ENCODE measurements at places on chromosomes 3 and 15.
A peak's percentile ranks its signal among the peaks of the same experiment; 100 is the strongest.

- DNase-seq = no peak
These were observed 40.4 kb upstream of the CTNNB1 start for GRCh38 chr3:41158947-41159346.

GRCh38 chr3:179401561-179401960 lies 49.7 kb downstream of the GNB4 start:
- no peak for DNase-seq

DNA sequence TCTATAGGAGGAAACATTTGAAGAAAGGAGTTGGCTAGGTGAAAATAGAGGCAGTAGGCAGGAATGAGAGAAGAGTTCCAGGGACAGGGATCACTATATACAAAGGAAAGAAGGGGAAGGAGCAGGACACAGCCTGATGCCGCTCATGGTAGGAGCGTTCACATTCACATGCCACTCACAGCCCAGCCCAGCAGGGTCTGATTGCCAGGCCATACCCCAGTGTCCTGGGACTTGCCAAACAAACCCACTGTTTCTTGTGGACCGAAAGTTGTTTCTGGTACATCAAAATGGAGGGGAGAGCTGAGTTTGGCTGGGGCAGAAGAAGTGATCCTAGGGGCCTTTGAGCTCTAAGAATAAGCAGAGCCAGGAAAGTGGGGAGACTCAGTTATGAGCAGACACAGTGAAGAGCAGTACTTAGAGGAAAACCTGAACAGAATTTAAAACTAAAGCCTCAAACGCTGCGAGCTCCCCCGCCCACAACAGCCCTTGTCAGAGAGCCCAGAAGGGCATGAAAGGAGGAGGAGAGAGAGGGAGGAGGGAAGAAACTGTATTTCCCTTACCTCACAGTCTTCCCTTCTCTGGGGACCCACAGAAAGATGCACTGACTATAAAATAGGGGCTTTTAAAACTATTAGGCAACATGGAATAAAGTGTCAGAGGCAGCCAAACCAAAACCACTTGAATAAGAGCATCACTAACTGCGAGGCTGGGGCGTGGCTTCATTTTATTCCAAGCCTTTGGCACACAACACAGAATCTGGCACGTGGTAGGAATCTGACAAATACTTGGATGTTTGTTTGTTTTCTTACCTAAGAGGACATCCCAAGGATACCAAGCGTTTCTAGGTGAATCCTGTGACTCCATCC lies 129.0 kb downstream of the RPL22L1 start:
- no peak for DNase-seq

DNA sequence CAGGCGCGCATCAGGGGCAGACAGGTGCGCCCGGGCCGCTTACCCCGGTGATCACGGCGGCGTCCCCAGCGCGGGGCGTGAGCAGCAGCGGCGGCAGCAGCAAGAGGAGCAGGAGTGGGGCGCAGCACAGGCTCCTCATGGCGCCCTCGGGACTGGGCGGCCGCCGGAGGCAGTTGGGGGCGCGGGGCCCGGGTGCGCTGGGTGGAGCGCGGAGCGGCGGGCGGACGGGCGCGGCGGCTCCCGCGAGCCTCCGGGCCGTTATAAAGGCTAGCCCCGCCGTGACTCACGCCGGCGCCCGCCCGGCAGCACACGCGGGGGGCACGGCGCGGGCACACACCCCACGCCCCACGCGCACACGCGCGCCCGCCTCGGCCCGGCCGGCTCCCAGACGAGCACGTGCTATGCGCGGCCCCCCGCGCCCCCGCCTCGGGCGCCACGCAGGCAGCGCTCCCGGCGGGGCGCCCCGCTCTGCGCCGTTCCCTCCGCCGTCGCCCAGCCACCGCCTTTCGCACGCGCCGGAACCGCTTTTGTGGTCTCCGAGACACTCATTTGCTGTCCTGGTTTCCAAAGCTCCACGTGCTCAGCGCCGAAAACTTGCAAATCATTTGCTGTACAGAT lies at the start of gene PROK2:
Gene PROK2, minus strand, starts transcription at position 235 of the 618 bp plus-strand sequence. Its CDS starts 96 bp downstream, at position 139.
- peak; percentile 5 for DNase-seq

DNA sequence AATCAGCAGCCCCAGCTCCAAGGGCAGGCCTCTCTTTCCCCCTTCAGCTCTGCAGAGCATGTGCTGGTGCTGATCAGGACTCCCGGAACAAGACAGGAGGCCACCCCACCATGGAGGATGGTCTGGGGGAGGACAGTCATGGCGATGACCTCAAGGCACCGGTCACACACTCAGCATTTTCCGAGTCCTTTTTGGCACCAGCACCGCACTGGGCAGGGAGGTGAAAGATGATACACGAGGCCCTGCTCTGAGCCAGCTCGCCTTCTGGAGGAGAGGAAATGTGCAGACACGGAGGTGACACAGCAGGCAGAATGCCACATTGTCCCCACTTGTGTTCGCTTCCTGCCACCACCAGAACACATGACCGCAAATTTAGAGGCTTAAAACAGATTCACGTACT lies 61.8 kb upstream of the SEC61A1 start:
- DNase-seq = no peak

DNA sequence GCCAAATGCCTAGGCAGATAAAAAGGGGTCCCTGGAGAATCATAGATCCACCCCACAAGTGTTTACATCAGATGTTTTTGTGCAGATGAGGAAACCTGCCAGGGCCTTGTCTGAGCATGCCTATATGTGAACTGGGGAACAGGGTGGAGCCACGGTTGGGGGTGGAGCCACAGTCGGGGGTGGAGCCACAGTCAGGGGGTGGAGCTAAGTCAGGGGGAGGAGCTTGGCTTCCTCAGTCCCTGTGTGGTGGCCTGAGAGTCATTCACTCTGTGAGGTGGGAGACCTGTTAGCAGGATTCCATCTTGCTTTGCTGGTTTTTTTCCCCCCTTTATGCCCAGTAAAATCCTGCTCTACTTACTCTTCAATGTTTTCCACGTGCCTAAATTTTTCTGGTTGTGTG lies 57.8 kb upstream of the TGFBR2 start:
- DNase-seq = no peak

DNA sequence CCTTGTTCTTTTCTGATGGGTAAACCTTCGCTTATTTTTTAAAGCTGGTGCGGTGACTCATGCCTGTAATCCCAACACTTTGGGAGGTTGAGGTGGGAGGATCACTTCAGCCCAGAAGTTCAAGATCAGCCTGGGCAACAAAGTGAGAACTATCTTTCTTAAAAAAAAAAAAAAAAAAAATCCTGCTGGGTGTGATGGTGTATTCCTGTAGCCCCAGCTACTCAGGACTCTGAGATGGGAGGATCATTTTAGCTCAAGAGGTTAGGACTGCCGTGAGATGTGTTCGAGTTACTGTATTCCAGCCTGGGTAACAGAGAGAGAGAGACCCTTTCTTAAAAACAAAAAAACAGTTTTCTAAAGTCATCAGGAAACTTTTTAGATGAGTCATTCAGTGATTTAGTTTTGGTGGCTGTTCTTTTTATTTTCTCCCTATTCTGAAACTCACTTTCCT lies 37.7 kb downstream of the SLMAP start:
- DNase-seq = no peak

DNA sequence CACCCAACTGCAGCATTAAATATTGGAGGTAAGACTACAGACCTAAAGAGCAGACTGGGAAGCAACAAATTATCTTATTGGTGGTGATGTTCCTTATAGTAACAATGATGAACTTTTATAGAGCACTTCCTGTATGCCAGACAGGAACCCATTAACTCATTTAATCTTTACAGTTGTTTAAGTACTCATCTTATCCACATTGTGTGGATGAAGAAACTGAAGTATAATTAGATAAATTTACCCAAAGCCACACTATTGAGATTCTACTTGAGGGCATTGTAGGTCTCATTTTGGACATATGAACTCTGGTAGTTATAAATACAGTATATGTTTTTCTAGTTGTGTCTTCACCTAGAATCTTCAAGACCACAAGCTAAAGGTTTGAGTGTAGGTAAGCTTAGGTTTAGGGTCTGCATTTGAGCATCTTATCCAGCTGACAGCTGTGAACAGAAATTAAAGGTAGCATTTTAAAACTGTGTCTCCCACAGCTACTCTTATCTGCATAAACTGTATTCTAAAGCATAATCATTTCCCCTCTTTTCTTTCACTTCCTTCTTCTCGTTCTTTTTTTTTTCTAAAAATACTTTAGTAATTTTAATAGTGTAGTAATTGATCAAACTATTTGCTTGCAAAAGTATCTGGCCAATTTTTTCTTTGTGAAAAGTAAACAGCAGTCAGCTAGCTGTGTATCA lies 138.2 kb downstream of the UBE2E2 start:
- no peak for DNase-seq

GRCh38 chr3:125186261-125186787 lies 26.2 kb downstream of the SLC12A8 start:
- DNase-seq = no peak

- DNase-seq = no peak
These were observed 88.0 kb upstream of the OSBPL11 start for GRCh38 chr3:125683067-125683829.

- DNase-seq = no peak
These were observed 12.5 kb upstream of the B3GALNT1 start for GRCh38 chr3:161117646-161118045.

GRCh38 chr3:157475921-157476414 lies 27.2 kb downstream of the VEPH1 start:
- DNase-seq = no peak

- no peak for DNase-seq
These were observed 8.7 kb upstream of the ST3GAL6 start for GRCh38 chr3:98754483-98754882.

DNA sequence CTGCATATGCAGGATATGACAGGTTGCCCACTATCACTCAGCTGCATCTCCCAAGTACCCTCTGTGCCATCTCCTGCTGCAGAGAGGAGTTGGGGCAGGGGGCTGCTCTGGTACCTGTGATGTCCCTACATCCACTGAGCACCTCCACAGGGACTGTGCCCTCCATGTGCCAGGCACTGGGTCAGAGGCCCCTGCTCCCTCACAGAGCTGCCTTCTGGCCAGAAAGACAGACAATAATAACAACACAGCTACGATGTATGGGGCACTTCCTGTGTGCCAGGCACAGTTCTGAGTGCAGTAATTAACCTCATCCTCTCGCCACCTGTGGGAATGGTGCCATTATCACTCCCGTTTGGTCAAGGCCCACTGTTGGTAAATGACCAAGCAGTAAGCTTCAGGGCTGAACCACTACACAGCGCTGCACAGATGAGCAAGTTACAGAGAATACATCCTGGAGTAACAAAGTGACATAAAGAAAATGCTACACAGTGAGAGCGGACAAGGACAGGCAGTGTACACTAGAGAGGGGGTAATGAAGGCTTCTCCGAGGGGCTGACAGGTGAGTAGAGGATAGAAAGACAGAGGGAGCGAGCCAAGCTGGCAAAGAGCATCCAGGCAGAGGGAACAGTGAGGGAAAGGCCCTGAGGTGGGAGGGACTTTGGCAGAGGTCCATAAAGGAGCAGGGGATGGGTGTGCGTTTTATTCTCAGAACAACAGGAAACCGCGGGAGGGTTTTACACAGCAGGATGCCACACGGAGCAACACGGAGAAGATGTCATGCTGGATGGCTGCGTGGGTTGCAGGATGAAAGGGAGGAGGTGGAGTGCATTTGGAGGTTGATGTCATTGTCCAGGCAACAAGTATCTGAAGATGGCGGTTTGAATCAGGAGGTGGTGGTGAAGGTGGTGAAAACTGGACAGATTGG lies 13.6 kb downstream of the WNT7A start:
- peak; percentile 20 for DNase-seq

GRCh38 chr3:117526470-117527079 lies 817.0 kb downstream of the TUSC7 start:
- no peak for DNase-seq

DNA sequence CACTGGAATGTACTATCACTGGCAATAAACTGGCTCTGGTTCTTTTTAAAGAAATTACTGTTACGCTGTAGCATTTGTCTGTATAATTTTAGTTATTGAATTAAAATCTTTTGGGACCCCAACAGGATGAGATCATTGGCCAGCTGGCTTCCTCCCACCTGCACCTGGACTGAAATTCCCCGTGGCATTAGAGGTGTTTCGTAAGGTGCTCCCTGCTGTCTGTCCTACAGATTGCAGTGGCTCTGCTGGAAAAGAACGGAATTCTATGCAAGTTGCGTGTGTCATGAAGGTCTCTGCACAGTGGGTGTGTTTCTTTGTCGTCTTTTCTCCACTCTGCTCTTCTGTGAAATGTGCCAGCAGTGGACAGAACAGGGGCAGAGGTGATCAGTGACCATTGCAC lies 383.4 kb downstream of the PTPRG start:
- no peak for DNase-seq

DNA sequence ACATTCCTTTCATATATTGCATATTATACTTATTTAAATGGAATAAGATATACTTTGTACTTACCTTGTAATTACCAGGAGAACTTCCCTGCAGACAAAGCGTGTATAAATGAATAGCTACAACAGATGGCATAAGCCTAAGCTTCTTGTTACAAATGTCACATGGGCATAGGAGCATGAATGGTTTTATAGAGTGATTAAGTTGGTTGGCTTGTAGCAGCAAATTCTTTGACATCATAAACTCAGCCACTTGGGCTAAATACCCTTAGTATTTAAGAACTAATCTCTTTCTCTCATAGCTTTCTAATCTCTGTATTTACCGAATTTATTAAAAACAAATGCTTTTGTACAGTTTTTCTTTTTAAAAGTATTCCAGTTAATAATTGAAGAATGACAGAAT lies at the start of gene UBAP1L:
Gene UBAP1L, minus strand, starts transcription at position 115 of the 400 bp plus-strand sequence. CDS start 8,985 bp downstream, outside the sequence.
- DNase-seq = no peak

DNA sequence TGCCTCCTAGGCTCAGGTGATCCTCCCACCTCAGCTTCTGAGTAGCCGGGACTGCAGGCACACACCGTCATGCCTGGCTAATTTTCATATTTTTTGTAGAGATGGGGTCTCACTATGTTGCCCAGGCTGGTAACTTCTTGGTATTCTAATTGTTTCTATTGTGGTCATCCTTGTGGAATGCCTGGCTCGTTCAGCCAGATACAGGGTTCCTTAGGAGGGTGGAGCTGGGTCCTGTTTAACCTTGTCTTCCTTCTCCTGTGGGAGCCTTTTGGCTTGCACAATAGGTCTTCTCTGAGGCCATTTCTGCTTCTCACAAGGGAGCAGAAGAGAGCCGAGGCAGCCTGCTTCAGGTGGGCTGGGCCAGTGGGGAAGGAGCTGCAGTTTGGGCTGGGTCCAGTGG lies 15.7 kb downstream of the PLEKHO2 start:
- DNase-seq = no peak

GRCh38 chr3:141250828-141251227 lies 19.2 kb downstream of the PXYLP1 start:
- no peak for DNase-seq

GRCh38 chr15:68450192-68450591 lies 18.2 kb upstream of the ITGA11 start:
- DNase-seq = no peak

GRCh38 chr15:75145027-75145841 lies 56.4 kb upstream of the C15orf39 start:
- DNase-seq = no peak

DNA sequence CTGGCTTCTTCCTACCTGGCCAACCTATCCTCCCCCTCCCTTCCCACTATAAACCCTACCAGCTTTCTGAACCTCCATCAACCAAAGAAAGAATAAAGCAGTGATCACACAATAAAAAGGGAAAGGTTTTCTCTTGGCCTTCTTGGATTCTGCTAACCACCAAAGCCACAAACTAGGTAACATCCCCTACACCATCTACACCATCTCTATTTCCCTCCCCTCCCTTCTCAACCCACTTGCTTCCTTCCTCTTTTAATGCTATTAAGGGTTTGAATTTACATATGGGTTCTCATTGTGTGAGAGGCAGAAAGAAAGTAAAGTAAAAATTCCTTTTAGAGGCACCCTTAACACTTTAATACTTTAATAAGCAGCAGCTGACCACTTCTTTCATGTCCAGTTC lies 25.8 kb upstream of the RSL24D1 start:
- DNase-seq = no peak

All from activated T-cell treated with anti-CD3 and anti-CD28 coated beads for 1 hour (primary cell).